ENCODE measurements at places on chromosomes 5 and 9. TPM values are rescaled to one million over a fixed set of nuclear protein-coding genes. Genes with fewer than 3 reads are reported as not detected.

DNA sequence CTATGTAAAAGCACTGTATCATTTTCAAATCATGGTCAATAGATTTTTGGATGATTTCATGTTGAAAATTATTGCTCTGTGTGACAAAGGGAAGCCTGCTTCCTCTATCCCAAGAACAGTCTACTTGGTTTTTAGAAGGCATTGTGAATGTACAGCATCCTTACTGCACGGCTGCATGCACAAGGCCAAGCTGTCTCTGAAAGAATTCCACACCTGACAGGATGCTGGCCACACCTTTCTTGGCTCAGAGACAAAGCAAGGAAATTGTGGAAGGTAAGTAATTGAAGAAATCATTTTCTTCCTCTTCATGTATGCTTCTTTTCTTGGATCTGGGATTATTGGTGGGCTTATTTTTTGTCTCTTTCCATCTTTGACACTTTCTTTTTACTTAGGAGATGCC lies 53.7 kb upstream of the VCAN start:
- DNase-seq, result no peak

GRCh38 chr5:100803397-100803796 lies 99.7 kb downstream of the ST8SIA4 start:
- no peak for DNase-seq

GAPT gene
- not detected for polyA plus RNA-seq

SELENOP gene
- polyA plus RNA-seq, result 11.2 TPM

GRCh38 chr9:83775932-83776331 lies 41.6 kb downstream of the GKAP1 start:
- no peak for DNase-seq

GRCh38 chr5:61004448-61004847 lies 59.4 kb downstream of the NDUFAF2 start:
- no peak for DNase-seq

GRCh38 chr5:124948754-124949275 lies 202.4 kb upstream of the ZNF608 start:
- no peak for DNase-seq

GRCh38 chr5:103217101-103217500 lies 41.5 kb upstream of the MACIR start:
- no peak for DNase-seq

DNA sequence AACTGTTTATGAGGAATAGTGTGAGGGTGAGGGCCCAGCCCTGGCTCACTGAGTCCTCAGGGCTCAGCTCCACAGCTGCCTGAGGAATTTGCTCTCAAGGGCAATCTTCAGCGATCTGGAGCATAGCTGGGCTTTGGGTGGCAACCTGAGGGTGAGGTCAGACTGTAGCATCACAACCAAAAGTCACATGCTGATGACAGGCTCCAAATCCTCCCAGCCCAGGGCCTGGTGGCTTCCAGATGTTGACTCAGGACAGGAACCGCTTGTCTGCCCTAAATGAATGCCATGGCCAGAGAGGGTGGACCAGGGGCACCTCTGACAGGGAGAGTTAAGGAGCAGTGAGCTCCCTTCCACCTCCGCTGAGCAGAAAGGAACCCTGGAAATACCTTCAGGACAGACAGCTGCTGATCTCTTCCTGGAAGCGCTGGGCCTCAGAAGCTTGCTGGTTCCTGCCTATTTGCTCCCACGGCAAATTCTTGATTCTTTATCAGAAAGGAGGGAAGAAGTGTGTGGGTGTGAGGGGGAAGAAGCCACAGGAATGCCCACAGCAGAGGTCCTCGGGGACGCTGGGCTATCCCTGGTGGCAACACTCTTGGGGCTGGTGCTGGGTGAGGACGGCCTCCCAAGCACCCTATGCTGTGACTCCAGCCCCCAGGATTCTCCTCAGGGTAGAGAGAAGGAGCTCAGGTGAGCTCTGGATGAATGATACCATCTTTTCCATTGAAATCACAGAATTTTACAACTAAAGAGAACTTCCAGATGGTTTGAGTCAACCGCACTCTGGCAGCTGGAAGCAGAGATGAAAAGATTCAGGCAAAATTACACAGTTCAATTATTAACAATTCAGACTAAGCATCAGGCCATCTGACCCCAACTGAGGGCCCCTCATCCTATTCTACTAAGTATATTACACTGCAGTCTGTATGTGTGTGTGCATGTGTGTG lies 13.8 kb upstream of the CTSL start:
- no peak for DNase-seq

- DNase-seq, result no peak
These were observed 39.7 kb downstream of the ADGRV1 start for GRCh38 chr5:90598293-90598692.

- DNase-seq, result no peak
These were observed 70.3 kb downstream of the MAP1B start for GRCh38 chr5:72177538-72177937.

DNA sequence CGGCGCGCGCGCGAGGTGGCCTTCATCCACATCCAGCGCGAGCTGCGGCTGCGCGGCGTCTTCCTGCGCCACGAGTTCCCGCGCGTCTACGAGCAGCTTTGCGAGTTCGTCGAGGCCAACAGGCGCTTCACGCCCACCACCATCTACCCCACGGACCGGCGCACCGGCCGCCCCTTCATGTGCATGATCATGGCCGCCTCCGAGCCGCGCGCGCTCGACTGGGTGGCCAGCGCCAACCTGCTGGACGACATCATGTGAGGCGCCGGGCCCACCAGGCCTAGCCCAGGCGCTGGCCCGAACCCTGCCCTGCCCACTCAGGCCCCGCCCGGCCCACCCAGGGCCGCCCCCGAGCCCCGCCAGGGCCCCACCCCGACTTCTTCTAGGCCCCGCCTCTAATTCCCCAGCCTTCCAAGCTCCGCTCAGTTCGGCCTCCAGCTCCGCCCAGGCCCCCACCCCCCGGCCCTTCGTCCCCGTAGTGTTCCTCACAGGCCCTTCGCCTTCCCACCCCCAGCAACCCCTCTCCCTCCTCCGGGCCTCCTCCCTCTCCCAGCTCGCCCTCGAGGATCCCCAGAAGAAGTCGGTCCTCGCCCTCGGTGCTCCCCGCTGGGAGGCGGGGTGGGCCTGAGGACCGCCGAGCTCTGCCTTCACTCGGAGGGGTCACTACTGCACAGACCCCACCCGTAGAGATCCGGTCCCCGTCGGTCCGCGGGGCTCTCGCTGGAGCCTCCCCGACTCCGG lies 2.0 kb upstream of the PHPT1 start:
- DNase-seq, result no peak

CDH6 gene
- not detected for polyA plus RNA-seq

DNA sequence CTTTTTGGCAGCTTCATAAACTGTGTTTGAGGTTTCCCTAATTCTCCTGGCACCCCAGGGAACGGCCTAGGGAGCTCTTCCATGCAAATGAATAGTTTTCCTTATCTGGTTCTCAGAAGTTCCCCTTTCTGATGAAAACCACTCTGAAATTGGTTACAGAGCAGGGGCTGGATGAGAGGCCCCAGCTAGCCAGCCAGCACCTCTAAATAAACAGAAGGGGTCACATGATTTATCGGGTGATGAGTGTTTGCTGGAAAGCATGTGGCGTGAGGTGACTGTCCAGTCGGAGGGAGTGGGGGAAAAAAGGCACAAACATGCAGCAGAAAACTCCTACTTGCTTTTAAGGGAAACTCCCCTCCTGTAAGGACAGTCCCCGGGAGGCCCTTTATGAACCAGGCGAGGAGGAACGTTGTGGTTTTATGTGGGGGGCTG lies 261.2 kb upstream of the ANKRD55 start:
- no peak for DNase-seq
